ENCODE measurements at places on chromosomes 2 and 18.

GRCh38 chr2:36650031-36650829 lies 46.3 kb upstream of the VIT start:
- DNase-seq = no peak

DNA sequence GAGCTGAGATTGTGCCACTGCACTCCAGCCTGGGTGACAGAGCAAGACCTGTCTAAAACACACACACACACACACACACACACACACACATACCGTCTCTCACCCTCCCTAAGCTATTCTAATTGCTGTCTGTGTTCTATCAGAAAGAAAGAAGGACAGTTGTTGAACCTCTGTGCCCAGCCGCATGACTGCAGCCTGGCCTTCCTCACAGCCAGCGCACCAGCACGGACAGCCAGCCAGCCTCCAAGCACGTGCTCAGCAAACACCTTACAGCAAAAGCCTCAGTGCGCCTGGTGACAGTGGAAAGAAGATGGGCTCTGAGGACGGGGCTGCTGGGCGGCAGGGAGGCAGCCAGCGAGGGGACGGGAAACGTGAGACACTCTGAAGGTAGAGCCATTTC lies 58.0 kb downstream of the ZNF516 start:
- no peak for DNase-seq

GRCh38 chr2:158772306-158773078 lies 22.6 kb upstream of the DAPL1 start:
- DNase-seq = no peak

GRCh38 chr18:26133652-26134051 lies at the start of gene PSMA8:
TSS of gene PSMA8 (plus strand) at chr18:26133869. CDS start at chr18:26133966, 97 bp downstream.
- peak; percentile 13 for DNase-seq

DNA sequence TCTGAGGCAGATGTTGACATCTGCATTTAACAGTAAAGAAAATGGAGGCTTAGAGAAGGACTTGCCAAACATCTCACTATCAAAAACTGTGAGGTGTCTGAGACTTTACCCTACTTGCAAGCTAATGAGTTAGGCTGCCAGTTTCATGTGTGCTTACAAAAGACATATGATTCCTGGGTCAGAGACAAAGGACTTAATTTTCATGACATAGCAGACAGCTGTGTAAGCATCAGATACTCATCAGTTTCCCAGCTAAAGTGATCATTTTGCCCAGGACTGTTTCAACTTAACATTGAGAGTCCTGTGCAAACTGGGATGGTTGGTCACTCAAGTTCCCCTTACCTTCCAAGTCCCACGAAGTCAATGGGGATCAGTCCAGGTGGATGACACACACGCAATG lies 18.9 kb upstream of the DAPL1 start:
- no peak for DNase-seq
